ENCODE measurements at places on chromosomes 13 and 19. TPM values are rescaled to one million over a fixed set of nuclear protein-coding genes. Genes with fewer than 3 reads are reported as not detected.

The KLK14 gene
- not detected for total RNA-seq

- no peak for DNase-seq
These were observed 148.0 kb upstream of the FNDC3A start for GRCh38 chr13:48827709-48828108.

DNA sequence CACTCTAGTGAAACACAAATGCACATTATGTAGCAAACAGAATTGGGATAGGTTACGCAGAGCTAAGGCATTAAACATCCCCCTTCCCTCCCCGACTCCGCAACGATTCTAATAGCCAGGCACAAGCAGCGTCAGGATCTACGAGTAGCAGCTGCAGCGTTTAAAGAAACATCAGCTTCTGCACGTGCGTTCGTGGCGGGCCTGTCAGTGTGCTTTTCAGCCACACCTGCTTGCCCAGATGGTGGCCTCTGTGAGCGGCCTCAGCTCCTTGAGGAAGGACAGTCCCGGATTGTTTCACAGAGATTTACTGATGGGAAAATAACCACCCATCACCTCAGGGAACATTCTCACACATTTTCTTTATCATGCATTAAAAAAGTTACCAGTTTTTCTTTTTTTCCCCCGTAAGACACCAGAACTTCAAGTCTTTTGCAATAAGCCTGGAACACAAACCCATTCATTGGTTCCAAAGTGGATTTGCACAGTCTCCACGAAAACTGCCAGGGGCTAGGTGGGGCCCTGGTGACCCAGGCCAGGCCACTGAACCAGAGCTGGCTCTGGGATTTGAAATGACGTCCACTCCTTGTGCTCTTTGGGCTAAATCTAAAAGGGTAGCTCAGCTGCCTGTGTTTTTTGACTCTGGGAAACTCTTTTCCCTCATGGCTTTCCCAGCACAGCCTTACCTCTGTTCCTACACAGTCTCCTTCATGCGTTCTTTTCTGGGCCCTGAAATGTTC is 325.5 kb downstream of the KCNRG start:
- DNase-seq: peak; percentile 65

DNA sequence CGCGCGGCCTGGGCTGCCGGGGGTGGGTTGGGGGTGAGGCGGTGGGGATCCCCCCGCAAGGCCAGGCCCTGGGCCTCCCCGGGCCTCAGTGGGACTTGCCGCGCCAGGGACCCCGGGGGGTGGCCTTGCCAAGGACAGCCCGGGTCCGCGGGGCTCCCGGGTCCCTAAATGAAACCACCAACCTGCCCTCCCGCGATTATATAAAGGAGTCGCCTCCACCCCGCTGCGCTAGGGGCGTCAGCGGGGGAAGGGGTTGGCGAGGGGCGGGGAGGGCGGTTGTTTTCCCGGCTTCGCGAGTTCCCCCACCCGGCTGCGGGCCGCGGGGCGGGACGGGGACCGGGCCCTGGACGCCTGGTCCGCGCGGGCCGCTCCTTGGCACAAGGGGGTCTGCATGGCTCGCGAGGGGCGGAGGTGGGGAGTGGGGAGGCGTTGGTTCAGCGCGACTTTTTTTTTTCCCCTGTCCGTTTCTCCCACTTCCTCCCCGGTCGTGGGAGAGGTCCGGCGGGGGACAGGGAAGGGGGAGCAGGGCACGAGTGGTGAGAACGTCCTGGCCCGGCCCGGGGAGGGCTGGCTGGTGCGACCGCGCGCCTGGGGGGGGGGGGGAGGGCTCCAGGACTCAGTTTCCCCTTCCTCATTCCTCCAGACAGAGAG is 822 bp upstream of the ZBTB7A start:
- DNase-seq: peak; percentile 56

The SYT5 gene
- total RNA-seq: not detected

- no peak for DNase-seq
These were observed 433.2 kb upstream of the KLHL1 start for GRCh38 chr13:70541451-70541850.

- no peak for DNase-seq
These were observed 18.0 kb upstream of the CD22 start for GRCh38 chr19:35310811-35311465.

GRCh38 chr13:85597790-85598500 is 201.3 kb downstream of the SLITRK6 start:
- no peak for DNase-seq

- peak; percentile 75 for DNase-seq
These were observed 1.1 kb upstream of the SSBP4 start for GRCh38 chr19:18418029-18418482.

GRCh38 chr13:34521171-34521570 is 420.9 kb upstream of the NBEA start:
- DNase-seq: no peak

DNA sequence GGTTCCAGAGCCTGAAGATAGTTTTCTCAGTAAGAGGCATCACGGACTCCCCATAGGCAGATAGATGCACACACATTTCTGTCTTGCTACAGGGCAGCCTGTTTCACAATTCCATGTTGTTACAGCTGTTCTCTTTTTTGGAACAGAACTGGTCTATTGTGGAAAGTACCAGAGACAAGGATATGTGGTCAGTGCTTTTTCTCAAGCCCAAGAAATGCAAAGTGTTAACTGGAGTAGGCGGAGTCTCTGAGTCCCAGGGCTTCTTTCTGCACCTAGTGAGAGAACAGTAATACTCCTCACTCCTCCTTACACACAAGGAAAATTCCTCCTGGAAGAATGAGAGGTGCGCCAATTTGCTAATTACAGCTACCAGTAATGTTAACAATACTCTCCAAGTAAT is 141.6 kb upstream of the ARGLU1 start:
- DNase-seq: no peak

The FSD1 gene
- not detected for total RNA-seq

Measured in psoas muscle (tissue), 8 donors.